ENCODE measurements at places on chromosomes 7 and 10. TPM values are rescaled to one million over a fixed set of nuclear protein-coding genes. Genes with fewer than 3 reads are reported as not detected.

- no peak for DNase-seq
These were observed 35.9 kb downstream of the ADCY1 start for GRCh38 chr7:45610019-45610418.

- no peak for DNase-seq
These were observed 45.7 kb upstream of the GJD4 start for GRCh38 chr10:35559416-35559815.

- no peak for DNase-seq
These were observed 90.3 kb downstream of the JMJD1C start for GRCh38 chr10:63375458-63375857.

The HOXA7 gene
- 15.6 TPM for total RNA-seq

GRCh38 chr7:22810843-22811242 is 11.8 kb downstream of the TOMM7 start:
- no peak for DNase-seq

The FAM25C gene
- total RNA-seq: not detected

DNA sequence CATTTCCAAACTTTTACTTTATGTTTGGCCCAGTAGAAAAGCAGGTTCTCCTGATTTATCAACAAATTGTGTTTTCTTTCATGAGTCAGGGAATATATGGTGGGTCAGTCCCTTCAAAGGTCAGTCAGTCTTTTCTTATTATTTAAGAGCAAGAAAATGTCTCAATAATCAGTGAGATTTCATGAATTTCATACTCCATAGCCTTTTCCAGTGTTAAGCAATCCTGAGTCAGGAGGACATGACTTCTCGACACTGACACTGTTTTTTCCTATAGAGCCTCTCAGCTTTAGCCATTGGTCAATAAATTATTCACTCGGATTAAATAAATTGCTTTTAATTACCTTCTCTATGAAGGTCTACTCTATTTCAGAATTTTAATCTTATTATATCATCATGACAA is 334.5 kb downstream of the SORCS1 start:
- DNase-seq: no peak

The ITIH5 gene
- not detected for total RNA-seq

The LIPF gene
- not detected for total RNA-seq

The INA gene
- total RNA-seq: 0.40 TPM

The GPRIN2 gene
- not detected for total RNA-seq

DNA sequence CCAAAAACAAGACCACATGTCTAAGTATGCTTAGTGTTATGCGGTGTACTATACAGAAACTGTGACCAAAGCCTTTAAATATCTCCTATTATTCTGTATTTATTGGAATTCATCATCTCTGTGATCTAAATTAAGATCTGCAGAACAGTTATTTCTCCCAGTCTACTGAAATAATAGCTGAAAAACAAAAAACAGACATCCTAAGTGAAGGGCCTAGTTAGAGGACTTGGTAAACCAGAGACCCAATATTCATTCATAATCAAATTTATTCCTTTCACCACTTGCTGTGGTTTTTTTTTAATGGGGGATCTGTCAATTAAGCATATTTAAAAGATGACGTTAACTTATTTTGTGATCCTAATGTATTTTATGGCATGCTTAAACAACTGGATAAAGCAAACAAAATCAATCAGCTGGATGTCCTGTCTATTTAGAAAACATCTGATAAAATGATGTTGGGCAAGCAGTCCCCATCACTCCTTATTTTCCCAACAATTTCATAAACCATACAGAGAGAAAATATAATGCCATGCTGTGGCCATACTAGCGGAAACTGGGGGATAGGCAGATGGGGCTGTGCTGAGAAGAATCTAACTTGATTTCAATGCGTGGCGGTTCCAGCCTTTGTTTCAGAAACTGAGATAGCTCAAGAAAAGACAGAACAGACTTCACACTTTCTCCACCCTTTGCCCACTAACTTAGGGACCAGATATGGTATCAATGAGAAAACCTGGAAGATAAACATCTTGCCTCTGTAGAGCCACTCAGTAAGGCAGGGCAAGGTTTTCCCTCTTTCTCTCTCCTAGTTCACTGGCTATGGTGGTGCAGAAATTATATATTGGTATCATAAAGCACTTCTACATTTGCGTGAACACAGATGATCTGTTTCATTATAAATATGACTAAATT is 32.9 kb downstream of the ICA1 start:
- DNase-seq: no peak

The PON1 gene
- total RNA-seq: not detected

The GHRHR gene
- not detected for total RNA-seq

DNA sequence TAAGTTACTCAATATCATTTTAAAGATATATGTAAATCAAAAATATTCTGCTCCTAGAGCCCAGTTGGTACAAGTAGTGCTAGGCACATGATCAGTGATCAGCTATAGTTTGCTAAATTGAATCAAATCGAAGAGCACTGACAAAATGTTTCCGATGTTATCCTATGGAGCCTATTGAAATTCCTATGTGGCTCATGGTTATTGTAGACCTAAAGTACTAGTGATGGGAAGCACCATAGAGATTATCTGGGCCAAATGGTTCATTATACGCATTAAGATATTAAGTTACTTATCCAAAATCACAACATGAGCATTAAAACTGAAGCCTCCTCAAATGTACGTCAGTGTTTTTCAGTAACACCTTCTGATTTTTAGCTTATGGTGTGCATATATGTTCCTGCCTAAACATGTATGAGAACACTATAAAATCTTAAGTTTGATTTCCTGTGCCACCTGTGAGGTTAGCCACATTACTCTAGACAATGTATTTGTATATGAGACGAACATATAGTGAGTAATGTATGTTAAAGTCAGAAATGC is 103.2 kb downstream of the IQUB start:
- DNase-seq: no peak

- DNase-seq: no peak
These were observed 10.8 kb downstream of the BLVRA start for GRCh38 chr7:43769281-43769680.

The OSBPL3 gene
- 27.1 TPM for total RNA-seq

DNA sequence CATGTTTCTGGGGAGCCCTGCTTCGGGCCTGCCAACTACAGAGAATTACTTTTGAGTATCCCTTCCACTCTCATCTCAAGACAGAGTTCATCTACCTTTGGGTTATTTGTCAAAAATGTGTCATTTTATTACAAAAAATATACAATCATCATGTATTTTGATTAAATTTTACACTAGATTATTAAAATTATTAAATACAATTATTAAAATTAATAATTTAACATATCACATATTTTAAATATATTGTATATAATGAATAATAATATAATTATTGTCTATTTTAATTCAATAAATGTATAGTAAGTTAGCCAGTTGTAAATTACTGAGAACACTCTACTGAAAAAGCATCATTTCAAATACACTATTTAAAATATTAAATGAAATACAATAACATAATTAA is 50.9 kb downstream of the FIGNL1 start:
- no peak for DNase-seq

GRCh38 chr10:111531690-111532089 is 454.9 kb downstream of the ADRA2A start:
- no peak for DNase-seq

- DNase-seq: no peak
These were observed 305.6 kb upstream of the FZD1 start for GRCh38 chr7:90958647-90959046.

DNA sequence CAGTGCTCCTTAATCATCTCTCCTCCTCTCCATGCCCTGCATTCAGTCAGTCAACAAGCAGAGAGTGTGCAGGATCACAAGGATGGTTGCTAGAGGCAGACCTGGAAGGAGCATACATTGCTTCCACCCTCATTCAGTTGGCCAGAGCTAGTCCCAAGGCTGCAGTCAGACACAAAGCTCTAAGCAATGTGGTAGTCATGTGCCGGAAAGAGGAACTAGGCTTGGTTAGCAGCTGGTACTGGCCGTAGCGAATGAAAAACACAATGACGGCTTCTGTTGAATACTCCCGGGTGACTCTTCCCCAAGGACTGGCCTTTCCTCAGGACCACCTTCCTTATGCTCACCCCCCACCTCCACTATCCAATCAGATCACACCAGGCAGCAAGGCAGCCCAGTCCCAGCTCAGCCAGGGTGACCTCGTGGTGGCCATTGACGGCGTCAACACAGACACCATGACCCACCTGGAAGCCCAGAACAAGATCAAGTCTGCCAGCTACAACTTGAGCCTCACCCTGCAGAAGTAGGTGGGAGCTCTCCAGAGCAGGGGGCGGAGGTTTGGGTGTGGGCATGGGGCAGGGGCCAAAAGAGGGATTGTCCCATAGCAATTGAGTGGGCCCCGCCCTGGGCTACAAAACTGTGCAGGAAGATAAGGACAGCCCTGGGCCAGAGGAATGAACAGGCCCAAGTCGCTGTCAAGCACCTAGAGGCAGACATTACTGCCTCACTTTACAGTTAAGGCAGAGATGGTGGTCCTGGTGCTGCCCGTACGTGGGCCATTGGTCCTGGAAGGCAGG is 10.9 kb downstream of the LDB3 start:
- no peak for DNase-seq

The SUN3 gene
- total RNA-seq: not detected

The DCLRE1C gene
- 11.0 TPM for total RNA-seq

DNA sequence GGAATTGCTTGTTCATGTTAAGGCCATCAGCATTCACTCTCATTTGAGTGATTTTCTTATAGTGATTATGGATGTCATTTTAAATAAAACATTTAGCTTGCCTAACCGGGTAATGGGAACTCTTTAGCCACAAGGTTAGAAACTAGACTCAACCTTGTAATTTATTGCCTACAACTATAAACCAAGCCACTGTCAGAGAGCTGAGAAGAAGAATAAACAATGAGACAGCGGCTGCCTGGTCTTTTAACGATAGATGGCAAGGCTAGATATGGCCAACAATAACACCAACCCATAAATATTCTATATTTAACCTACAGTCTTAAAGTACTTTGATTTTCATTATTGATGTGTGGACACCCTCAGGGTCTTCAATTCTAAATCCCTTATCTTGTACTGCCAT is 27.8 kb upstream of the INHBA start:
- DNase-seq: no peak

DNA sequence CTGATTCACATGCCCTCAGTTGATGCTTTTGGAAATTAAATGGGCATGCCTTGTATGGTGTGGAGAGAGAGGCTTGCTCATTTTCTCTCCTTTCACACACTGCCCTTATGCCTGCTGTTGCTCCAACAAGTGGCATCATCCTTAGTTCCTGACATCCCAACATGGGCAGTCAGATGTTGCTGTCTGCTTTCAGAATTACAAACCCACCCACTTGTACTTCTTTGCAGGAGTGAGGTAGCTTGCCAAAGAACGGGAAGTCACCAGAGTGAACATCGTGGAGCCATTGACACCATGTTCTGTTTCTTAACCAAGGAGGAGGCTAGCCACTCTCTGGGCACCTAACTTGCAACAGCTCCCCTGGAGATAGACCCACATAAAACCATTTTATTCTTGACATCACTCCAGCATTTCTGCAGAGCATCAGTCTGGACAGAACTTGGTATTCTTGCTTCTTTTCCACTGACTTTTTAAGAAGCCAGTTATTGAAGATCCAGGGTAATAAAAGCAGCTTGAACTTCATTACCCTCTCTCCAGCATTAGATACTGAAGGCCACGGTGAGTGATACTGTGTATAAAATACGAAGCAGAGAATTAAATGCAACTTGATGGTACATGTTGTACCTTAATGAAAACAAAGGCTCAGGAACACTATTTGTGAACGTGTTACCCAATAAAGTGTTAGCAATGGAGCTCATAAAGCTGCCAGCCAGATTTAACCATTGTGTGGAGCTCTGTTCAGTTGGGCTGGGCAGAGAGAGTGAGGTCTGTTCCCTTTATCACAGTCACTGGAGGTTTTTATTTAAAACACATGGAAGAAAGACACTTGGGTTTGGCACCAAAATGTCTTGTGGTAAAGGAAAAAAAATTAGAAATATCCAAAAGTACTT is 195.8 kb upstream of the HABP2 start:
- no peak for DNase-seq

The AOC1 gene
- not detected for total RNA-seq

DNA sequence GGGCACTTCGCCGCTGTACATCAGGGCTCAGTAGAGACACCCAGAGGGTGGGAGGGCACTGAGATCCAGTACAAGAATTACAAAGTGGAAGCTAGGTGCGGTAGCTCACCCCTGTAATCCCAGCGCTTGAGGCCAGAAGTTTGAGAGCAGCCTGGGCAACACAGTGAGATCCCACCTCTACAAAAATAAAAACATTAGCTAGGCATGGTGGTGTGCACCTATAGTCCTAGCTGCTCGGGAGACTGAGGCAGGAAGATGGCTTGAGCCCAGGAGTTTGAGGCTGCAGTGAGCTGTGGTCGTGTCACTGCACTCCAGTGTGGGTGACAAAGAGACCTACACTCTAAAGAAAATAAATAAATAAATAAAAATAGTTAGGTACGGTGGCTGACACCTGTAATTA is 64.0 kb downstream of the CLEC2L start:
- DNase-seq: no peak

The HYCC1 gene
- 43.2 TPM for total RNA-seq

- peak; percentile 40 for DNase-seq
These were observed 19.1 kb upstream of the TPK1 start for GRCh38 chr7:144854839-144855424.

DNA sequence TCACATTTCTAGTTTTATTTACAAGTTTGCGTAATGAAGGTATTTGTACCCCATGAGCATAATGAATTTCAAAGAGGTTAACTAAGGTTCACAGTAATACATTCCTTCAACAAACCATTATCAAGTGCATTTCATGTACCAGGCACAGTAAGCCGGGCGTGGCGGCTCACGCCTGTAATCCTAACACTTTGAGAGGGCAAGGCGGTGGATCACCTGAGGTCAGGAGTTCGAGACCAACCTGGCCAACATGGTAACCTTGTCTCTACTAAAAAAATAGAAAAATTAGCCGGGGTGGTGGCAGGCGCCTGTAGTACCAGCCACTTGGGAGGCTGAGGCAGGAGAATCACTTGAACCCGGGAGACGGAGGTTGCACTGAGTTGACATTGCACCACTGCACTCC is 4.3 kb upstream of the EIF3A start:
- no peak for DNase-seq

GRCh38 chr10:122671355-122671754 is 28.3 kb downstream of the C10orf120 start:
- DNase-seq: no peak

DNA sequence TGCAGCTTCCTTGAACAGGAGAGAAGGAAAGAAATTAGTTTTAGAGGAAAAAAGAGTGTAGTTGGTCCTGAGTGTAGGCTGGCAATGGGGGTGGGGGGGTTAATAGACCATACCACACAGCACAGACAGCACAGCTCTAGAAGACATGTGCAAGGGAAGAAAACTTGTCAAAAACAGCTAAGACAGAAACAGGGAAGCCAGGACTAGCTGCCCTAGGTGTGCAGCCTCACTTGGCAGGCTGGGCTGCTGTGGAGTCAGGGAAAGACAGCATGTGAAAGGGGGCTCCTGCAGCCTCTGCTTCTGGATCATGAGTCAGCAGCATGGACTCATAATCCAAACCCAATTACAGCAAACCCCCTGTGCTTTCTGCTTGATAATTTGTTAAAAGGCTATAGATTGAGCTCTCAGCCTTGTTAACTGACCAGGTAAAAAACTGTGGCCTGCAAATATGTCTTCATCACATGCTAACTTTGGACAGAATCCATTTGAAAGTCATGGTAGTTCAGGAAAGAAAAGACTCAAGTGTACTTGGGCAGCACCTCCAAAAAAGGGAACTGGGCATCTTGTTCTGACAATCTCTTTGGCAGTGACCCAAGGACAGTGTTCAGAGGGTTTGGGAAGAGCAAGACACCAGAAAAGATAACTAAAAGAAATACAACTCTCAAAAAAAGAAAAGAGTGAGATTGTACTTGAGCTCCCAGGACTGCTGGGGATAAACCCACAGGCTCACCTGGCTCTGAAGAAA is 142.2 kb upstream of the VWC2 start:
- DNase-seq: no peak

The PKD2L1 gene
- not detected for total RNA-seq

GRCh38 chr7:34421526-34421925 is 236.5 kb upstream of the NPSR1 start:
- DNase-seq: no peak

Measured in endothelial cell of umbilical vein (primary cell).